ENCODE measurements at places on chromosomes 11 and 22.
A peak's percentile ranks its signal among the peaks of the same experiment; 100 is the strongest.

DNA sequence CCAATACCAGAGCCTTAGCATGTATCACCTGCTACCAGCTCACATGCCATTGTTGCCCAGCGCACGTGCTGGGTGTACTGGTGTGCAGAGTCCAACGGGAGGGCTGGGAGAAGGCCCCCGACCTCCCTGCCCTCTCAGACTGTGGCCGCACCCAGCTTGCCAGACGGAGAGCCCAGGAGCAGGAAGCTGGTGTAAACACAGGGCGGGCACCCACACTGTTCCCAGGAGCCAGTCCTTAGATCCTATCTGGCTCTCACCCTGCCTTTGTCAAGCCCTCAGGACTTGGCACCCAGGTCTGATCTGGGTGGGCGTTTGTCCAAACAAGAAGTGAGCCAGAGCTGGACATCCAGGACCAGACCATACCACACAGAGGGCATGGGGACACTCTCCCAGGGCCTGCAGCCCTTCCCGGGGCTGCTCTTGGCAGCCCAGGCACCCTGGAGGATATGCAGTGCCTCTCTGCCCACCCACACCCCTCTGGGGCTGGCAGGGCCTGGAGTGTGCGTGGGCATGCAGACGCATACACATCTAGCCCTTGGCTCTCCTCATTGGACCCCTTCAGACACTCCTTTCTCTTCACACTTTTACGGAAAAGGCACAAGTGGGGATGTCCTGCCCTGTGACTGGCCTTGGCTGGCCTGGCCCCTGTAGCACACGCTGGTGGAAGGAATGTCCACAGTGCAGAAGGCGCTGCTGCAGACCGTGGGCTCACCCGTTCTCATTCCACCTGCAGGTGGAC, 19.9 kb upstream of the CLDN5 start:
- no peak for DNase-seq

GRCh38 chr11:116387641-116388040, 385.1 kb downstream of the BUD13 start:
- no peak for DNase-seq

GRCh38 chr11:85236211-85236610, 390.9 kb downstream of the DLG2 start:
- DNase-seq, result no peak

GRCh38 chr11:2724653-2725367, 25.0 kb upstream of the KCNQ1OT1 start:
- no peak for DNase-seq

GRCh38 chr11:27717801-27718229, 17.6 kb upstream of the BDNF start:
- no peak for DNase-seq

GRCh38 chr11:125192717-125193415, 28.3 kb downstream of the PKNOX2 start:
- DNase-seq, result no peak

DNA sequence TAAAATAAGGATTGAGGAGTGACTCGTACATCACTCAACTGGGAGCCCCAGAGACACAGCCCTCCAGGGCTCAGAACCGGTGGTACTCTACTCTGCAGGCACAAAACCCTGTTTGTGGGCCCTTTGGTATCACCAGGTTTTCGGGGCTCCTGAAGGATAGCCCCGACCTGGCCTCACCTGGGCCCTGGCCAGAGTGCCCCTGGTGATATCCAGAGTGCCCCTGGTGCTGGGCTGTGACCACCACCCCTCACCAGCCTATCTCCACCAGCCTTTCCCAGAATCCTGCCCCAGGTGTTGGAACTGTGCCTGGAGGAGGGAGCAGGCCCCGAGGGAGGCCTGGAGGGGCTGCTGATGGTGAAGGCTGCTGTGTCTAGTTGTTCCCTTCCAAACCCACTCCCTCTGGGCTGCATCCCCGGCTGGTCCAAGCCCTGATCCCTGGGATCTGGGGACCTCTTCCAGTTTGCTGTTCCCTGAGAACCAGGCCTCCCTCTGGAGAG, 2.2 kb upstream of the GGT5 start:
- DNase-seq, result no peak

- DNase-seq, result no peak
Measured at GRCh38 chr11:79396001-79396400, 44.8 kb downstream of the TENM4 start.

DNA sequence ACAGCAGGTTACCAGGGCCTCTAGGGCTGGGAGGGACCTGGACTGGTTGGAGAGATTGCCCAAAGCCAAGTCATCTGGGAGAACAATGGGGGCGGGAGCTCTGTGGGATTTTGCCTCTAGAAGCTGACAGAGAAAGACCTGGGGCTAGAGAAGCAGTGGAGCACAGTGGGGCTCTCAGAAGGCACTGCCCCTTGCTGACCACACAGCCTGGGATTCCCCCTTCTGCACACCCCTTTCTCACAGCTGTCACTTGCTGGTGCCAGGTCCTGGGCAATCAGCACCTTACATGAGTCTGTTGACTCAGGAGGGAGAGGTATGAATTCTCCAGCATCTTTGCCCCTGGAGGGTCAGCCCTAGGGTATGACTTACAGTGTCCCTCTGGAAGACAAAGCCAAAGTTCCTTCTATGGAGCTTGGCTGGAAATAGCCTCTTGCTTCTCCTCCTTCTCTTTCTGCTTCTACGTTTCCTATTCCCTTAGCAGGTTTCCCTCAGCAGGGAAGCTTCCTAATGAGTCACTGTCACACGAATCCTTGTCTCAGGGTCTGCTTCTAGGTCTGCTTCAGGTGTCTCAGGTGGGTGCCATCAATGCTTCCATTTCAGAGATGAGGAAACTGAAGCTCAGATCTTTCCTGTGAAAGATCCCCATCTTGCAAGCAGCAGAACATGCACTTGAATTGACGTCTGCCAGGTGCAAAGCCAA, 27.0 kb downstream of the GDPD5 start:
- DNase-seq, result no peak

DNA sequence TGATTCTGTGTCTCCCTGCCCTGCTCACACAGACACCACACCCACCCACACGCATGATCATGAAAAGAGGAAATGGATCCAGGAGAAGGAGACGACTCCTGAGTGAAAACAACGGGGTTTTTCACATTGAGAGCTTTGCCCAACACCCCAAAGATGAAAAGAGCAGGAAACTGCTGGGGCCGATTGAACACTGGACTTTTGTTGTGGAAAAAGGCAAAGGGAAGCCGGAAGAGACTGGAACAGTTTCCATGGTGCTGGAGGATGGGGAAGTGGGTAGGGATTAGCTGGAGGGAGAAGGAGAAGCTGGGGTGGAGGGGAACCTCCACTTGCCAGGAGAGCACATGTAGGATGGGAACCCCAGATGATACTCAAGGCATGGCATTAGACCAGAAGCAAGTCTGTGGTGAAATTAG, 5.2 kb upstream of the SLC43A3 start:
- no peak for DNase-seq

DNA sequence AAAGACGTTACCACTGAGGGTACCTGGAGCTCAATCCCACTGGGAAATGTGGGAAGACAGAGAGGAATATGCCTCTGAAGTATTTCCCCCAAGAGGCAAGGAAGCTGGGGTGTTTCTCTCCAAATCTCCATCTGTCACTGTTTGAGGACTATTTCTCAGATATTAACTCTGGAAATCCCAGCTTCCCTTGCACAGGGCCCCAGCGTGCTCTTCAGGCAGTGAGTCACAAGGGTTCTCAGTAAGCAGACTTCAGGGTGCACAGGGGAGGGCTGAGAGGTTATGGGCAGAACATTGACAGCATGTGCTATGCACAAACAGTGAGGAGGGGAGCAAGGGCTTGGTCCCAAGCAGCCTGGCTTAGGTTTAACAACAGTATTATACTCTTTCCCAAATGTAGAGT, 60.9 kb upstream of the EED start:
- DNase-seq, result no peak

DNA sequence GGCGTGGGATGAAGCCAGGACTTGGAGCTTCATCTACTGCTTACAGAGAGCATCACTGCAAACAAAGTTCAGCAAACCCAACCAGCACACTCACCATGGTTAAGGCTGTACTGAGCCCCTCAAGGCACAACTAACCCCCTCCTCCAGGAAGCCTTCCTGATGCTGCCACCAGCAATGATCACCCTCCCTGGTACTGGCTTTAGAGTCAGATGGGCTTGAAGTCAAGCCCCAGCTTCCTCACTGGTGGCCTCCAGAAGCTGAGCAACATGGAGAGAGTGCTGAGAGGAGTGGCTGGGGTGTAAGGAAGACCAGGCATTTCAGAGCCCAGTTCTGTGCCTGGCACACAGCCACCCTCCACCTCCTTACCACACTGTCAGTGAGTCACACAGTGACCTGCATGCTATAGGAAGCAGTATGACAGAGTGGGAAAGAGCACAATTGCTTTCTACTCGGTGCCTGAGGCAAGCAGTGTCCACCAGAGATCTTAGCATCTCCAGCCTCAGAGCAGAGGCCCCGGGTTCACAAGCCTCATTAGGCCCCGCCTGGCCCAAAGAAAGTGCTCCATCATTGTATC, 24.7 kb upstream of the BAIAP2L2 start:
- DNase-seq, result no peak

GRCh38 chr22:42814215-42814614, 42.9 kb downstream of the ARFGAP3 start:
- DNase-seq, result peak; percentile 7

- DNase-seq, result no peak
Measured at GRCh38 chr11:134670961-134671370, 258.9 kb upstream of the B3GAT1 start.

- DNase-seq, result no peak
Measured at GRCh38 chr22:37519268-37520195, at the start of gene CARD10. CARD10 (minus strand) TSS chr22:37519415; CDS start chr22:37519200, 215 bp downstream.

GRCh38 chr22:49958931-49959781, 1.4 kb upstream of the PIM3 start:
- no peak for DNase-seq

GRCh38 chr11:113664069-113664980, 41.8 kb downstream of the TMPRSS5 start:
- DNase-seq, result no peak
